SW 1271 (cell line): ENCODE measurements at places on chromosomes 3 and 15.

DNA sequence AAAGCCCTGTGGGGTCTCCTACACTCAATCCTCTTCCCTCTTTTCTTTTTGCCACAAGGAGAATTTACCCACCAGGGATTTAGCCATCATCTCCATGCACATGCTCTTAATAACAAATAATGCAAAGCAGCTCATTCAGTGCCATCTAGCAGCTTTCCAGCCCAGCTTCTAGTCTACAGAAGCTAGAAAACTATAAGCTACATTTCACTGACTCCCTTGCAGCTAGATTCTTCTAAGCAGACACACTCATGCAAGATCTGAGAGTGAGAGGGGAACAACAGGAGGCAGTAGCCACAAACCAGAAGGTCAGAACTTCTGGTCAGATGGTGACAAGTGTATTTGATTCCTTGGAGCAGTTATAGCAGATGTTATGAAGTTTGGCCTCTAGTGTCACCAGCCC is 25.5 kb downstream of the OSBPL10 start:
- no peak for DNase-seq

DNA sequence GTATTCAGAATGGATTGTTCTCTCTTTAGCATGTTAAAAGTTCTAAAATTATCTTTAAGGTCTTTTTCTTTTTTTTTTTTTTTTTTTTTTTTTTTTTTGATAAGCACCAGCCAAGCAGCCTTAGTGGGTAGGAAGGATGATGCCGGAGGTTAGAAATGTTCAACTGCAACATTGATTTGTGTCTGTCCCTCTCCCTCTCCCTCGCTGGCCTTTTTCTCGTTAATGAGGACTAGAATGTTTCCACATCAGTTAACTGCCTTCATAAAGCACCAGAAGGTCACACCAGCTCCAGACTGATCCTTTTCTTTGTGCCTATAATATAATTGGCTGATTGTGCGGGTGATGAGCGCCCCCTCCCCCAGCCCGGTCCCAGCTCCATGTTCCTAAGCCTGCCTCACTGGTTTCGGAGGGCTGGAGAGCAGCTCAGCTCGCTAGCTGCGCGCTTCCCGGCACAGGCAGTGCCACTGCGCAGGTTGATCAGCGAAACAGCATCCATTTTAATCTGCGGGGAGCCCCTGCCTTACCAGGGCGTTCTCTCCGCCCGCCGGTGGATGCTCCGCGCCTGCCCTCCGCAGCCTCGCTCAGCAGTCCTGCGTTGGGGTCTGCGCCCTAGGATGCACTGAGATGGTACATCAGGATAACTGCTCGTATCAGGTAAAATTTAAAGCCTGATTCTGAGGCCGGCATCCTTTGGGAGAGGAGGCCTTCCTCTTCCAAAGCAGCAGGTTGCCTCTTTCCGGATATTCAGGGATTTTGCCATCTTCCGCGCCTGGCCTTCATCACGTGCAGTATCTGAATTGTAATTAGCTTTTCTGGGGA is 148.9 kb upstream of the IL12A start:
- DNase-seq: no peak

GRCh38 chr3:123416173-123416572 is 32.7 kb downstream of the ADCY5 start:
- DNase-seq: no peak

GRCh38 chr3:40152482-40153133 is 156.9 kb upstream of the EIF1B start:
- no peak for DNase-seq

DNA sequence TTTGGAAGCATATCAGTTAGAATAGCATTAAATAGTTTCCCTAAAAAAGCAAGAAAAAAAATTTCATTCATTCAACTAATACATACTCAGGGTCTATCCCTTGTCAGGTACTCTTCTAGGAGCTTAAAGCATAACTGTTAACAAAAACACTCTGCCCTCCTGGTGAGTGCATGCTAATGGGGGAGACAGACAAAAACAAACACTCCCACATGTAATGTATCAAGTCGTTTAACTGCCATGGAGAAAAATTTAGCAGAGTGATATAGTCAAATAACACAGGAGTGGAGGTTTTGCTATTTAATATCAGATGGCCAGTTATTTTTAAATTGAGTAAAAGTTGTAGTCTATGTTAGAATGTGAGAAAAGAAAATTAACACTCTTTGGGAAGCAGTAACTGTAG is 254.5 kb upstream of the RARB start:
- no peak for DNase-seq

DNA sequence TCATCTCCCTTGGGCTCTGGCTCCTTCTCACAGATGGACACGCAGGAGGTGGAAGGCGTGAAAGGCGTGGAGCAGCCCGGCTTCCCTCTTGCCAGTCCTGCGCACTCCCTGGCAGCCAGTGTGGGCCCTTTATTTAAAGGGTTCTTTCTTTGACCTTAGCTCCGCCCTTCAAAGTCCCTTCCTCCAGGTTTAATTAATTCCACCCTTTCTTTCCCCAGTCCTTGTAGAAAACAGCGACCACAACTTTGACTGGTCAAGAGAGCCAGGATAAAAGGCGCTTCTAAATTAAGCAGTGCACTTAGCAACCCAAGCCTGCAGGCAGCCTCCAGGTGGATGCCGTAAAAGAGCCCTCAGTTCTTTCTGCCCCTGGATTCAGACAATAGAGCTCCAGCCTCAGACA is at the start of gene HDC:
Gene HDC, minus strand, starts transcription at position 107 of the 400 bp plus-strand sequence. Its CDS starts 103 bp downstream, at position 4.
- DNase-seq: no peak

GRCh38 chr3:182149594-182149993 is 437.9 kb downstream of the SOX2 start:
- DNase-seq: no peak
